ENCODE measurements at places on chromosomes 13 and 19.
A peak's percentile ranks its signal among the peaks of the same experiment; 100 is the strongest.

DNA sequence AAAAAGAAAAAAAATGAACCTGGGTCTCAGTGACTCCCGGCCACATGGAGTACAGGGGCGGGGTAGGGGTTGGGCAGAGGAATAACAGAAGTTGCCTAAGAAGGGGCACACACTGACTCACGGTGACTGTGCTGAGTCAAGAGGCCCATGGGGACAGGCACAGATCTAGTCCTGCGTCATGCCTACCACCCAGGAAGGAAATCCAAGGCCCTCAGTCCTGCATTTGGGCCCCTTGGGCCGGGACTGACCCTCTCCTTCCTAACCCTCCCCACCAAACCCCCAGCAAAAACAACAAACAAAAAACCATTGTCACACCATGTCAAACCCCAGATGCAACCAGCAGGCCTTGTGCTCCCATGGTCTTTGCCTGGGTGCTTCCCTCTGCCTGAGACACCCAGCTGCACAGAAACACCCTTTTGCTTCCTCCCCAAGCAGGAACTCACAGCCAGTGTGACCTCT is 9.6 kb upstream of the NOTCH3 start:
- no peak for DNase-seq

- no peak for DNase-seq
These were observed 172.3 kb upstream of the KLF12 start for GRCh38 chr13:74306496-74306895.

DNA sequence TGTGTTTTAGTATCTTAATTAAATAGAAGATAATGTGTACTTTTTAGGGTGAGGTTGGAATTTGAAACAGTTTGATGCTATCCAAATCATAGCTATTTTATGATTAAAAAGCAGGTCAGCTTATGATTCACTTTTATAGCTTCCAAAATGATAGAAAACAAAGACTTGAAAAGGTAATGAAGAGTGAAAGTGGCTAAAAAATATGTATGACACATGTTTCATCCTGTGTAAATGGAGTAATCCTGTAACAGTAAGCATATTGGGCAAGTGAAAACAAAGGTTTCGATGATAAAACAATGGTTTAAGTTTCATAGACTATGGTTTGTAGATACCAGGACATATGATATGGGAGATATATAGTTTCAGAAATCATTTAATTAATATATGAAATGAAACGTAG is 456.2 kb downstream of the PCDH20 start:
- no peak for DNase-seq

GRCh38 chr13:101267656-101268055 is 148.7 kb downstream of the NALCN start:
- no peak for DNase-seq

GRCh38 chr19:5927441-5927821 is 13.4 kb downstream of the CAPS start:
- DNase-seq: no peak

DNA sequence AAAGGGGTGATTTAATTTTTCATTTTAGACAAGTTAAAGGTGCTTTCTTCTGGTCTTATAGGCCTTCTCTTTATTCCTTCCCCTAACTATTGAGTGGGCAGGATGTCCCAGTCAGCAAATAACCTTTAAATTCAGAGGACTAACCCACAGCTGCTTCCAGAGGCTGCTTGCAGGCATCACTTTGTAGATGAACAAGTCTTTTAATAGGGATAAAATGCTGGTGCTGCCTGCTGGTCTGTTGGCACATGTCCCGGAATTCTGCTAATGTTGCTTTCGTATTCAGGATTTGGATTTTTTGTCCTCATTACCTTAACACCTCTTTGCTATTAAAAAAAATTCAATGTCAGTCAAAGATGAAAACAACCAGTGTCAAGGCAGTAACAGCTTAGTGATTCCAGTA is 132.7 kb upstream of the KL start:
- no peak for DNase-seq

GRCh38 chr13:28340272-28340793 is 154.6 kb downstream of the FLT1 start:
- no peak for DNase-seq

GRCh38 chr13:113485545-113485944 is 5.0 kb downstream of the DCUN1D2 start:
- no peak for DNase-seq

DNA sequence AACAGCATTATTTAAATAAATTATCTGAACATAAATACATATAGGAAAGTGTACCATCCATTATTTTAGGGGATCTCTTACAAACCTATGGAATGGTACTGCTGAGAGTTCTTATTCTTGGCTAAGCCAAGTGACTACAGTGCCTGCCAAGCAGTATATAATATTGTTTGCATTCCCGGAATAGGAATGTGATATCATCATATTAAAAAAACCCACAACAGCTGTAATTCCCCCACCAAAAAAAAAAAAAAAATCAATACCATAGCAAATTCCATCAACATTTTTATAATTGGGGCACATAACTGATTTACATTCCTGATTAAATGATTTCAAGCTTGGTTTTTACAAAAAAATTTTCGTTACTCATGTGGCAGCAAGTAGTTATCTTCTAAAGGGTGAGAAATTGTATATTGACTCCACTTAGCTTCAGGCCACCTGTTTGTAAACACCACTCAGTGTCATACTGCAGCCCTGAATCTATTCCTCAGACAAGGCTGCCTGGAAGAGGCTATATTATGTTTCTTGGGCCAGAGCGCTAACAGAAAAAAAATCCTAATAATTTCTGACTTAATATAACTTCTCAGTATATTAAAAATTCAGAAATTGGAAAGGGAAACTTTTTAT is 278.1 kb downstream of the DNAJC15 start:
- no peak for DNase-seq

DNA sequence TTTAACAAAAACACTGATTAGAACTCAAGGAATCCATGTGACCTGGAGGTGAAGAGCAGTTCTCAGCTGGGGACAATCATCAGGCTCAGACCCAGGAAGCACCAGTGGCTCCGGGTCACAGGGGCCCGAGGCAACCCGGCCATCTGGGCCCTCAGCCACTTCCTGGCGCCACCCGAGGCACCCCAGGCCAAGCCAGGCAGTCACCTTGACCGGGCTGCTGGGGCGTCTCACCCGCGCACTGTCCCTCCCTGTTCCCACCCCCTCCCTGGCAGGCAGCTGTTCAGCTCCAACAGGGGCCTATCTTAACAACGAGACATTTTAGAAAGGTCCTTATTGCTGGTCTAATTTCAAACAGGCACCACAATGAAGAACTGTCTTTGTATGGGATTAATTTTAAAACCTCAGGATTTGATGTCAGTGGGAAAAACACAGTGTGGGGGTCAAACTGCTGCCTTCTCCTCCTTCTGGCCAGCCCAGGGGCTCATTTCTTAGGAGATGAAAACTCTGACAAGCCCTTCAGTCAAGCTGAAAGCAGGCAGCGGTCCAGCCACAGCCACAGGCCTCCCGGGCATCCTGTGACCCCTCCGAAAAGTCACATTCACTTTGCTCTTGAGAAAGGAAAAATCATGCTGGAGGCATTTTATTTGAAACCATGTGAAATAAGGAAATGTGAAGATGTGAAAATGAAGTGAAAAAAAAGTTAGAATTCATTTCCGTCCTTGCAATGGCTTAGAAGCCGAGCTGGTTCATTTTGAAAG is 83.3 kb downstream of the KCTD15 start:
- DNase-seq: no peak

DNA sequence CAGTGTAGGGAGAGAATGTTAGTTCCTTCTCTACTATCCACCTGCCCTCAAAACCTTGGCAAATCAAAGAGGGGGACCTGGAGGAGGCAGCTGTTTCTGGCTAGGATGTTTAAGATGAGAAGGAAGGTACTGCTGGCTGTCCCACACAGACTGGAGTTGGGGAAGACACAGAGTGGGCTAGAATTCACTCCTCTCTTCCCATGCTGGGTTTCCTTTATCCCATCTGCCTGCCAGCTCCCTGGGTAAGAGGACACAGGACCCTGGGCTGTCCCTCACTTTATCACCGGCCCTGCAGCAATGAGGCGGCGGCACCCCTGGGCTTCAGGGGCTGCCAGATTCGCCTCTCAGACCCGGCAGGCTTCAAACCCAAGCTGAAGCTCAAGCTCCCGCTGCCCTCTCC is 69.5 kb downstream of the KLF2 start:
- DNase-seq: no peak

GRCh38 chr13:74015137-74015536 is 119.1 kb downstream of the KLF12 start:
- DNase-seq: no peak

GRCh38 chr19:51607920-51608562 is 22.2 kb downstream of the SIGLEC5 start:
- peak; percentile 23 for DNase-seq

DNA sequence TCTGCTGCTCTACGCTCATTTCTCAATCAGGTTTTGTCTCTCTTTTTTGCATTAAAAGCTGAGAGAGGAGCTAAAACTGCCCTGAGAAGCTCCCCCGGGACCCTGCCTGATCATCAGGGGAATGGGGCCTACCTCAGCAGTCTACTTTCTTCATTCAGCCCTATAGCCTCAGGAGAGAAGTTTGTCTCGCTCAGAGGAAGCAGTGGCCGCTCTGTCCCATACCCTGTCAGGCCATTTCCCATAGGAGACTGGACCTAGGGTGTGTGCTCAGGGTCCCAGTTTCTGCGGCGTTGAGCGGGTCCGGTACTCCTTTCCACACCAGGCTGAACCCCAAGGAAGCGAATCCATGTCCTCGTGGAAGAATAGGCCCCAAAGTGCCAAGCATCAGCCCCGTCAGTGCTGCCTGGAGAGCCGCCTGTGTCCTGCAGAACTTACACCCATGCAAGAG is 21.7 kb downstream of the UBE2L5 start:
- no peak for DNase-seq

GRCh38 chr19:33054623-33055022 is 10.1 kb downstream of the RHPN2 start:
- DNase-seq: no peak

DNA sequence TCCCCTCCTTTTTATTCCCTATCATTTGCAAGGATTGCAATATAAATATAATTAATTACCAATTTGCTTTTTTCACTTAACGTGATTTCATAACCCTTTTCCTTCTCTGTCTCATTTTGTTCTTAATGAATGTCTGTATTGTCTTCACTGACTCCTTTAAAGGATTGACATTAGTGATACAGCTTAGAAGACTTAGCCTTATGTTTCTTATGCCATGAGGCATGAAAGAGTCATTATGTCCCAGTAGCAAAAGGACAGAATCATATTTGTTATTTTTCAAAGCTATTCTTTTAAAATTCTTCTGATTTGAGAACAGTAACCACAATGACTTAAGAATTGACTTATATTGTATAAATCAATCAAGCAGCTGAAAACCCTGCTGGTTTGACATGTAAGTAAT is 26.2 kb downstream of the SLC10A2 start:
- no peak for DNase-seq

DNA sequence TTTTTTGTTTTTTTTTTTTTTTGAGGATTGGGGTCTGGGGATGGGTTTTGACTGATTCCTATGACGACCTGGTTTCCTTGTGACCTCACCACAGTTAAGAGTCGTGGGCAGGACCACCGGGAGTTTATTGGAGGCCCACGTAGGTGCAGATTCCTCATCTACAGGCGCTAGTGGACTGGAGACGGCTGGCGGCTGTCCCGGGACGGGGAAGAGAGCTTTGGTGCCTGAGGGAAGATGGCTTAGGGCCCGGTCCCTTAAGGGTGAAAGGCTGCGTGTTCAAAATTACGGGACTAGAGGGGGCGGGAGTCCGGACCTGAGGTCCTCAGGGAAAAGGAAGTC is 682 bp upstream of the TEAD2 start:
- no peak for DNase-seq

DNA sequence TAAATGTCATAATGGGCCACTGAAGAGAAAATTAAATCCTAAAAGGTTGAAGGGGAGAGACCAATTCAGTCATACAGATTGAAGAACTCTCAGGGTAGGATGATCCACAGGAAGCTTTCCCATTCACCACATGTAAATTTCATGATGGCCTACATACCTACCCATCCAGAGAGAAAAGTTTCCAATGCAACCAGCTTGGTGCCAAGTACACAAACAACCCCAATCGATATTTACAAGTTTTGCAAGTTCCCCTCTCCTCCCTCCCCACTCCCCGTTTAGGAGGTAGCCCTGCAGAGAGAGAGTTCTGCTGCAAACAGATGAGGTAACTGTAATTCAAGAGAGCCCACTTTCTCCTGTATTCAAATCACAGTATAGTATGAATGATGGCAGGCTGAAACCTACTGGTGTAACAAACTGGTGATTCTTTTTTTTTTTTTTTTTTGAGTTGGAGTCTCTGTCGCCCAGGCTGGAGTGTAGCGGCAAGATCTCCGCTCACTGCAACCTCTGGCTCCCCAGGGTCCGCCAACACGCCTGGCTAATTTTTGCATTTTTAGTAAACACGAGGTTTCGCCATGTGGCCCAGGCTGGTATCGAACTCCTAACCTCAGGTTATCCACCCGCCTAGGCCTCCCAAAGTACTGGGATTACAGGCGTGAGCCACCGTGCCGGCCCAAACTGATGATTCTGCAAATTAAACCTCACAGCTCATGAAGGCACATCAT is 14.4 kb downstream of the FOXO1 start:
- DNase-seq: no peak

DNA sequence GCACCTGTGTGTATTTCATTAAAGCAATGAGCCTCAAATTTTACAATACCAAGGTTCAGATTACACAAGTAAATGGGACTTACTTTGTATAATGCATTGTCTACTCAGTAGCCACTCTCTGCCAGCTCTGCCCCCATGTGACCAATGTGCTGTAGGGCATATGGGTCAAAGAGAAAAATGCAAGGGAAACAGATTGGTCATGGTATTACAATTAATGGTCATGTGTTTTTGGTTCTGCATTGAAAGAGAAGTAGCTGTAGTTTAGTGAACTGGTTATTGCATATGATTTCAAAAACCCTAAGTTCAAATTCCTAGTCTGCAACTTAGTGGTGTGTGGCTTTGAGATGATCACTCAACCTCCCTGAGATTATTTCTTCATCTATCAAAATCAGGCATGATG is 545.4 kb downstream of the SUCLA2 start:
- DNase-seq: no peak

DNA sequence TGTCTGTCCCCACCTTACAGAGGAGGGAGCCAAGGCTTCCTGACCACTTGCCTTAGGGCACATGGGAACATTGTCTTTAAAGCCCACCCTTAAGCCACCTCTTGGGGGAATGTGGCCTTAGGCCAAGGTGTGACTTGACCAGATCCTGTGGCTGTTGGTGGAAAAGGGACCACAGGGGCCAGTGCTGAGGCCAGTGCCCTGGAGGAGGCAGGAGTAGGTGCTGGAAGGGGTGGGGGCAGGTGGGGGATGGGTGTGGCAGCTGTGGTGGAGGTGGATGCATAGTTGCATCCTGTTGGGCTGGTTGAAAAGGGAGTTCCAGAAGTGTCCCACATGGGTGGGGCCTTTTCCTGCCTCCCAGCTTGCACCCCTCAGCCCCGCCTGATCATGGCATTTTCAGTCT is 44.8 kb downstream of the DNM2 start:
- no peak for DNase-seq

All from activated T-helper 9 cell treated with anti-CD3 and anti-CD28 coated beads, Interleukin-2, amount 50 U/mL, for 16 hours (primary cell).